COR-L47 (cell line): ENCODE measurements at places on chromosomes 1 and 21.

- no peak for DNase-seq
These were observed 723 bp upstream of the GNAI3 start for GRCh38 chr1:109547463-109548320.

GRCh38 chr1:202871367-202871766 is 17.6 kb downstream of the RABIF start:
- no peak for DNase-seq

DNA sequence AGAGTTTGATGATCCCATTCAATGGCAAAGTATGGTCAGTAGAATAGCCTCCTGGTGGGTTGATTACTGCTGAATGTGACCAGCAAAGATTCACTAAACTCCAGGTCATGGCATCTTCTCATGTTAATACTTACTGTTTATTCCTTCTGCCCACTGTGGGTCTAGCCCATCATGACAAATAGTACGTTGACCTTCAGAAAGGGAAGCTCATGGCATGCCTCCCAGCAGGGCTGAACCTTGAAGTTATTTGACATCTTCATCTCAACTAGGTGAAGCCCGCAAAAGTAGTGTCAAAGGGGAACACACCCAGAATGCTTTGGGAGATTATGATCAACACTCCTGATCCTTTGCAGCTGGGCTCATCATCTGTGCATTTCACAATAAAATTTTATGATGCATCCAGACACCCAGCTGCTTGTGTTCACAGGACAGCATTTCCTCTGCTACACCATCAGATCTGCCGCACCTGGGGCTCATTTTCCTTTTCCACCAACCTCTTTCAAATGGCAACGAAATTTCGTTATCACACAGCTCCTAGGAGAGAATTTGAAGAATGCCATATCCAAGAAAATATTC is 49.6 kb downstream of the HLX start:
- no peak for DNase-seq

- no peak for DNase-seq
These were observed 2.1 kb downstream of the SH3BGRL3 start for GRCh38 chr1:26281971-26282370.

GRCh38 chr1:113138778-113139177 is 65.8 kb downstream of the LRIG2 start:
- DNase-seq = no peak

- DNase-seq = no peak
These were observed 9.7 kb downstream of the TMEM81 start for GRCh38 chr1:205074513-205074912.

GRCh38 chr21:16583556-16583955 is 853.8 kb downstream of the USP25 start:
- DNase-seq = no peak

- no peak for DNase-seq
These were observed 14.7 kb downstream of the PTAFR start for GRCh38 chr1:28161751-28162150.

DNA sequence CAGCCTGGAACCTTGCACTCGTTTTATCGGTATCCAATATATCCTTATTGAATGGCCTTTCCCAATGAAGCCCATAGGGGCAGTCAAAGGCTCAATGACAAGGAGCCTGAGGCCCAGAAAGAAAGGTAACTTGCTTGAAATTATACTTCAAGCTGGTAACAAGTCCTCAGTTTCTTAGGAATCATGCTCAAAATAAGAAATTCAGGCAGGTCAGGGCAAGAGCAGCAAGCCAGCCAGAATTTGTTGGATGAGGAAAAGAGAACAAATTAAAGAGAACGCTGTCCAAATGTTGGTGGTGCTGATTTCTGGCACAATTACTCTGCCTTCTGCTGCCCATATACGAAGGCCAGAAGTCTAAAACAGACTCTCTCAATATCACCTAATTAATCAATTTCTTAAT is 77.6 kb downstream of the DDX20 start:
- no peak for DNase-seq

DNA sequence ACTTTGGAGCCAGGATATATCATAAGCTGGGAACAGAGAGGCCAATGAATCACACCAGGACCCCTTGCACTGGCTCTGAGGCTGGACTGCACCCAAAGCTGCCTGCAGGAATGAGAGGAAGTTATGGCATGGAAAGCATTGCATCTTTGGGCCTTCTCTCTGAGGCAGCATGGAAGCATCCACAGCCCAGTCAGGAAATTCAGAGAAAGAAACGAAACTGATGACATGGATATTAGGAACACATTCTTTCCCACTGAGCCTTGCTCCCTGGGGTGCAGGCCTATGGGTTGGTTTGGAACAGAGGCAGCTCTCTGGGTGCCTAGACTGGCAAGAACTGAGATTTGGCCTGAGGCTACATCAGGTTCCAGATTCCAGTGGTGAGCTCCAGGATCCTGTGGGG is 98.6 kb downstream of the NGF start:
- no peak for DNase-seq

GRCh38 chr1:3566003-3566885 is 45.1 kb downstream of the MEGF6 start:
- no peak for DNase-seq

DNA sequence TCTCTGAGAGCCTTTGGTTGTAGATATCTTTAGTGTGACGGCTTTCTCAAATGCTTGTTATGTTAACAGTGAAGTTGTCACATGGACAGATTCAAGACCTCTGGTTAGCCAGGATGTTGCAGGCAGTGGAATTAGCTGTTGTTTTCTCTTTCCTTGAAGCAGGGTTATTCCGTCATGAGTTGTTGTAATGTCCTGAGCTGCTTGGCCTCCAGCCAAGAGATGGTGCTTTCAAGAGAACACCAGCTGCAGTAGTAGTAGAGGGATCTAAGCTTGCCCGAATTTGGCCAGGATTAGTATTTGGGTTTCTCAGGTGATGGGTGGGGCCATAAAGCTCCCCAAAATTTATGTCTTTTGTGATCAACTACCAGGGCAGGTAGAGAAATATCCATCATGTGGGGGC is 13.4 kb downstream of the KCNE1 start:
- peak; percentile 53 for DNase-seq
